A549 treated with DMSO at 1 μM for 4 hours (cell line): ENCODE measurements at places on chromosomes 6 and 20. TPM values are rescaled to one million over a fixed set of nuclear protein-coding genes. Genes with fewer than 3 reads are reported as not detected.

GTSF1L gene
- not detected in 5 replicates for total RNA-seq

JPH2 gene
- total RNA-seq = 0.77 to 1.2 TPM (median 1.1 TPM) in 5 replicates

TINAG gene
- not detected in 5 replicates for total RNA-seq

TRIM15 gene
- 0.04 TPM in 1 of 5 replicates, not detected in the others for total RNA-seq

C6orf15 gene
- total RNA-seq = not detected in 5 replicates

ARMH2 gene
- not detected in 5 replicates for total RNA-seq

SLCO4A1 gene
- 4.9 to 10.2 TPM (median 8.5 TPM) in 5 replicates for total RNA-seq

HTR1E gene
- total RNA-seq = not detected in 5 replicates

DLL1 gene
- total RNA-seq = 0.16 to 0.26 TPM (median 0.19 TPM) in 4 of 5 replicates, not detected in the other

CNR1 gene
- total RNA-seq = 0.24 to 0.53 TPM (median 0.40 TPM) in 5 replicates

FAM162B gene
- 0.08 TPM in 1 of 5 replicates, not detected in the others for total RNA-seq

MEI4 gene
- total RNA-seq = not detected in 5 replicates

CGA gene
- 0.19 to 0.20 TPM (median 0.19 TPM) in 3 of 5 replicates, not detected in the others for total RNA-seq

KDM1B gene
- total RNA-seq = 7.1 to 9.0 TPM (median 8.9 TPM) in 5 replicates

SLC13A3 gene
- total RNA-seq = 0.12 TPM in 1 of 5 replicates, not detected in the others

E2F1 gene
- 28.9 to 32.1 TPM (median 29.9 TPM) in 5 replicates for total RNA-seq

C20orf204 gene
- 0.19 to 0.39 TPM (median 0.33 TPM) in 5 replicates for total RNA-seq

GHRH gene
- not detected in 5 replicates for total RNA-seq

TEAD3 gene
- total RNA-seq = 4.2 to 6.2 TPM (median 5.7 TPM) in 5 replicates

BMP2 gene
- 0.35 to 0.91 TPM (median 0.64 TPM) in 5 replicates for total RNA-seq

RAD21L1 gene
- 0.05 to 0.12 TPM in 2 of 5 replicates, not detected in the others for total RNA-seq

GABRR2 gene
- total RNA-seq = 0.07 to 0.09 TPM (median 0.07 TPM) in 3 of 5 replicates, not detected in the others

ISM1 gene
- 0.16 to 0.71 TPM (median 0.41 TPM) in 5 replicates for total RNA-seq

SMLR1 gene
- not detected in 5 replicates for total RNA-seq

FOXS1 gene
- total RNA-seq = 0.55 to 1.6 TPM (median 1.1 TPM) in 5 replicates

CCM2L gene
- 0.28 to 0.78 TPM (median 0.62 TPM) in 5 replicates for total RNA-seq

CST9L gene
- not detected in 5 replicates for total RNA-seq

IDH3B gene
- 121 to 136 TPM (median 134 TPM) in 5 replicates for total RNA-seq

XRN2 gene
- 96.8 to 115 TPM (median 111 TPM) in 5 replicates for total RNA-seq

ZNF165 gene
- total RNA-seq = 0.93 to 1.2 TPM (median 1.0 TPM) in 5 replicates

TNFRSF21 gene
- total RNA-seq = 28.3 to 33.3 TPM (median 30.0 TPM) in 5 replicates

ZSCAN31 gene
- 1.6 to 2.8 TPM (median 2.2 TPM) in 5 replicates for total RNA-seq

C4B gene
- total RNA-seq = 0.72 to 1.2 TPM (median 0.84 TPM) in 5 replicates

BNIP5 gene
- not detected in 5 replicates for total RNA-seq

MYL9 gene
- total RNA-seq = 14.6 to 24.4 TPM (median 20.7 TPM) in 5 replicates

ERVFRD-1 gene
- total RNA-seq = not detected in 5 replicates

HLA-DRA gene
- not detected in 5 replicates for total RNA-seq

SUMO4 gene
- 0.09 TPM in 1 of 5 replicates, not detected in the others for total RNA-seq

SAMD5 gene
- total RNA-seq = 0.69 to 1.1 TPM (median 0.79 TPM) in 5 replicates

CRNKL1 gene
- 20.9 to 26.7 TPM (median 24.7 TPM) in 5 replicates for total RNA-seq

SRSF12 gene
- 0.84 to 1.6 TPM (median 1.1 TPM) in 5 replicates for total RNA-seq
